Activated B cell treated with CpG ODN at 0.5 μM for 24 hours (primary cell): ENCODE measurements at places on chromosomes 13 and 19. TPM values are rescaled to one million over a fixed set of nuclear protein-coding genes. Genes with fewer than 3 reads are reported as not detected.

KLK4 gene
- 0.32 and 0.75 TPM in 2 replicates for total RNA-seq

CARS2 gene
- 90.1 and 115 TPM in 2 replicates for total RNA-seq

GPR183 gene
- total RNA-seq, result 84.5 and 86.4 TPM in 2 replicates

FXYD5 gene
- total RNA-seq, result 103 and 125 TPM in 2 replicates

RFX1 gene
- total RNA-seq, result 19.0 and 19.9 TPM in 2 replicates

C19orf85 gene
- not detected in 2 replicates for total RNA-seq

ATXN8OS gene
- total RNA-seq, result not detected in 2 replicates

SLC6A16 gene
- 14.8 and 19.3 TPM in 2 replicates for total RNA-seq
